LoVo (cell line): ENCODE measurements at places on chromosomes 12 and 14.
A peak's percentile ranks its signal among the peaks of the same experiment; 100 is the strongest.

DNA sequence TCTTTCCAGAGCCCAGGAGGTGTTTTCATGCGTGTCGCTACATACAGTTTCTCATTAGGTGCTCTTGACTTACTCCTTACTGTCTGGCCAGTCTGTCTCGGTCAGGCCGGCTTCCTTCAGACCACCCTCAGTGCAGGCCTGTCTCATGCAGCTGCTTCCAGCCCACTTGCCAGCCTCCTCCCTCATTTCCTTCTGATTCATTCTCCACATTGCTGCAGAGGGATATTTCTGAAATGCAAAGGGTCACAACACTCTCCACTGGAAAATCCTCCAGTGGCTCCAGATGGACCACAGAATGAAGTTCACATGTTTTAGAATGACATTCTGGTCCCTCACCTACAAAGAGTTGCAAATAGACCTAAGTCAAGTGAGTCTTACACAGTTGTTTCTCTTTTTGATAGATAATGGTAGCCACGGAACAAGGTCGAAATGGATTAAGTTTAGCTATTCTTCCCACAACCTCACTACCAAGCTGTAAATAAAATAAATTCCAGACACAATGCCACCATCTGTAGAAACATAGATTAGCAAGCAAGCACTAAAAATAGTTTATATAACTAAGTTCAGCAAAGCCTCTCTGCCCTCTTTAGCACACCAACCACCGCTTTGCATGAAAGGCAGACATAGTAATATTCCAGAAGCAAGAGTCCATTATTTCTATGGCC is 146.9 kb downstream of the ESR2 start:
- DNase-seq = no peak

DNA sequence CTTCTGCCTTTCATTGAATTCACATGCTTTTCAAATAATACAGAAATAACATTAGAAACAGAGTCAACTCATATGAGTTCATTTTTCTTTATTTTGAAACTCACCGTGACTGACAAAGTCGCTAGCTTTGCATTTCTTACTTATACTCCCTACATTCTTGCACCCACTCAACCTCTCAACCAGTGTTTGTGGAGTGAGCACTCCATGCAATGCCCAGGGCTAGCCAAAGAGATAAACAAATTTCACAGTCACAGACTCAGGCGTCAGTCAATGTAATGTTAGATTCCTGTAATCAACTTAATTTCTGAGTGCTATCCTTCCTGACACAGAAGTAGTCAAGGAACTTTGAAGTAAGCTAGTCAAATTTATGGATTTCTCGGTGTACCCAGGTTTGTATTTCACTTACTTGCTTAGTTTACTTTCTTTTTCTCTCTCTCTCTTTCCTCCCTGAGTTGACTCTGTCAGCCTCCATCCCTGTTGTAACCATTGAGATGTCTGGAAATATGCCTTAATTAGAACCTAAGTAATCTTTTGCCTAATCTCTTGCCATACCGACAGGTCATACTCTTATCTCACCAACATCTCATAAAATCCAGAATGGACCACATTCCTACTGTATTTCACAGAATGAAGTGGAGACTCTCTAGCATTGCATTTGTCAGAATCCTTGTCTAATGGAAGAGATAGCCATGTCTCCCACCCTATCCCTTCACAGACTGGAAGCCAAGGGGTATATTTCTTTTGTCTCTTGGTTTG is 413.0 kb downstream of the AEBP2 start:
- no peak for DNase-seq

- peak; percentile 19 for DNase-seq
Observed at GRCh38 chr14:98822917-98823316, 449.1 kb downstream of the BCL11B start.

- no peak for DNase-seq
Observed at GRCh38 chr14:94450722-94451090, 1.9 kb downstream of the SERPINA11 start.

GRCh38 chr14:52692248-52692962 is 3.0 kb downstream of the ERO1A start:
- DNase-seq = no peak

DNA sequence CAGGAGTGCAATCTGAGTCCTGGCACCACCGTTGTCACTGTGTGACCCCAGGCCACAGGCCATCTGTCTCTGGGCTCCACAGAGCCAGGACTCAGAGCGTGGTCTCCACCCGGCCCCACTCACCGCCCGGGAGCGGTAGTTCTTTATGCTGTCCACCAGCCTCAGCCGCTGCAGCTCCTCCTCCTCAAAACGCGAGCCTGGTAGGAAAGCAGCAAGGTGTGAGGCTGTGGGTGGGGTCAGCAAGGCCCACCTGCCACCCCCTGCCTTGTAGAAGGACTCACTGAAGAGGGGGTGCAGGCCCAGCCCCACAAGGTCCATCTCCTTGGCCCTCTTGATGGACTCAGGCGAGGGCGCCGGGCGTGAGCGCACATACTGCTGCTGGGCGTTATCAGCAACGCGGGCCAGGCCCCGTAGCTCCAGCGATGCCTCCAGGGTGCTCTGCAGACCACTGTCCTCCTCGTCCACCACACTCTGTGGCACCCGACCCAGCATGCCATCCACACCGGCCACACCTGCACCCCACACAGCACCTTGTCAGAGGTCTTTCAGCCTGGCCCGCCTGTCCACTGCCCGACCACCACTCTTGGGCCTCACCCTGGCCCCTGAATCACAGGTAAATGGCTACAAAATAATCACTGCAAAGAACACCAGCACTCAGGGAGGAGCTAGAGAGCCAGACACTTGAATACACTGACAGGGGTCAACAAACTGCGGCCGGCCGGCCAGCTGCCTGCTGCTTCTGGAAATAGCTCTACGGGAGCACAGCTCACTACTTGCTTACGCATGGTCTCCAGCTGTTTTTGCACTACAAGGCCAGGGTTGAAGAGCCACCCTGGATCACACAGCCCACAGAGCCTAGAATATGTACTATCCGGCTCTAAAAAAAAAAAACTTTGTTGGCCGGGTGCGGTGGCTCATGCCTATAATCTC is 16.3 kb downstream of the CFAP73 start:
- no peak for DNase-seq

DNA sequence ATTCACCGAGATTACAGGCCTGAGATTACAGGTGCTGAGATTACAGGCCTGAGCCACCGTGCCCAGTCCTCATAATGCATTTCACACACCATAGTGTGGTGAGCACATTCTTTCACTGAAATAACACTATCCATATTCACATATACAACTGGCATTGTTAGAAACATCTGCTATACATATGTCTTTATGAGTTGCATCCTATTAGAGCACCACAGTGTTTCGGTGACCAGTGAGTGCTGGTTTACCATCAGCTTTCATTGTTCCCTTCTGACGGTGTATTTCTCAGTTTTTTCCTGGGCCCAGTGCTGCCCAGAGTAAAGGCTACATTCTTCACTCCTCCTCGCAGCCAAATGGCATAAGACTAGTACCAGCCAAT is 96.2 kb upstream of the FGD4 start:
- no peak for DNase-seq

DNA sequence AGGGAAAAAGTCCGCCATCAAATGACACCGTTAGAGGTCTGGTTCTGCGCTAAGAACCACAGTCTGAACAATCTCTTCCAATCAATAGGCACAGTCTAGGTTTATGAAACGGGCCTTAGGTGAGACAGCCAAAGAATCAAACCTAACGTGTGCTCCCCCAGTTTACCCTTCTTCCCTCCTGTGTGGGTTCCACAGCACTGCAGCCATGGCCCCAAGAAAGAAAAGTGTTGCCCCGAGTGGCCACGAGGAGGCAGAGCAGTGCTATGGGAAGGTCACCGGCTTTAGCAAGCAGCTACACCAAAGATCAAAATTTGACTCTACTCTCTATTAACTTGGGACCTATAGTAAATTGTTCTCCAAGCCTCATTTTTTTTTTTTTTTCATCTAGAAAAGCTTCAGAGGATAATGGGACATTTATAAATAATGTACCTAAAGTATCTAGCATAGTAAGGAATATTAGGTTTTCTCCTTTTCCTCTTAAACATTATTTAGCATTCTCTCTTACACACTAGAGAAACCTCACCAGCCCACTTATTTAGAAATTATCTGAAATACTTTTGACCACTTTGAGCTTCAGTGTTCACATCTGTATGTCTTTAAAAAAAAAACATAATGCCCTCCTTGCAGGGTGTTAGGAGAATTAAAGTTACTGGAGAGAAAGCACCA is 70.2 kb upstream of the GPHB5 start:
- peak; percentile 29 for DNase-seq

GRCh38 chr14:73014105-73014504 is 12.8 kb downstream of the ZFYVE1 start:
- no peak for DNase-seq

DNA sequence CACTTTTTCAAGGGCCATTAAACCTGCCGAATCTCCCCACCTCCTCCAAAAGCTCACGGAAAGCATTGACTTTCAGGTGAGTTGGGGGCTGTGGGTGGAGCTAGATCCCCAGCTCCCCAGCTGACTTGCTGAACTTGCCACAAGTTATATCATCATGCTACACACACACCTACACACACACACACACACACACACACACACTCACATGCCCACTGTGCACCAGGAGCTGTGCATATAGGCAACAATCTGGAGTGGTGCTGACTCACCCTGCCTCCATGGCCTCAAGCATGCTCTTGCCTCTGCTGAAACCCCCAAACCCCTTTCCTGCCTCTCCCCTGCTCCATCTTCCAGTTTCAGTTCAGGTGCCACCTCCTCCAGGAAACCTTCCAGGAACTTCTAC is 26.1 kb downstream of the SERPINA3 start:
- no peak for DNase-seq
